ENCODE measurements at places on chromosomes 7 and 10. TPM values are rescaled to one million over a fixed set of nuclear protein-coding genes. Genes with fewer than 3 reads are reported as not detected.

- no peak for DNase-seq
Measured at GRCh38 chr10:67550838-67551402, 145.1 kb downstream of the CTNNA3 start.

Gene ZWINT
- total RNA-seq: 115 TPM

- no peak for DNase-seq
Measured at GRCh38 chr7:141674702-141675101, 27.3 kb downstream of the DENND11 start.

GRCh38 chr7:107890493-107890961, 456 bp upstream of the DLD start:
- DNase-seq: no peak

- DNase-seq: peak; percentile 64
Measured at GRCh38 chr7:264541-265191, 25.3 kb upstream of the FOXL3 start.

DNA sequence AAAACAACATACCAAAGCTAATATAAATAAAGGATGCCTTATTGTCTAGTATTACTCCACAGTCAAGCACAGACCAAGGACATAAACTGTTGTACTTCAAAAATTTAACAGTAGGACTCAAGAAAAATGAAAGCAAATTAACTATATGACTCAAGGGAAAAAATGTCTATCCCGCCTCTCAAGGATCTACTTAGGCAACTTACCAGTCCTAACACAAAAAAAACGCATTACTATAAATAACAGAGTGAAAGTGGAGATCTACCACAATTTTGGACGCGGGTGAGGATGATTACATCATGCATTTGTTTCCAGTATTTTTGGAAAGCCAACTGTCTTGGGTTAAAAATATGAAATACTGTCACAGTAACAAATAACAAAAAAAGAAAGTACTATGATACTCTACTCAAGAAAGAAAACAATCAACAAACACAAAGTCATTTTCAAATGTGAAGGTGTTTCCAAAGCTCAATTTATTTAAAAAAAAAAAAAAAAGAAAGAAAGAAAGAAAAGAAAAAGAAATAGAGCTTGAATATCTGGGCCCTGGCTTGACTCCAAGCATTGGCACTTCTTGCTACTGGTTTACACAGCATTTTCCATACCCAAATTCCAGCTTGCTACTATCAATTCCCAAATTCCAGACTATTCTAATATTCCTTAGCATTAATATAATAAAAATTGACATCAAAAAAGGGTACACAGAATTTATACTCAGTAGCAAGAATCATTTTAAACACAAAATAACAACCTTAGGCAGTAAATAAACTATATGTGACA, 99.4 kb downstream of the RSU1 start:
- DNase-seq: peak; percentile 60

DNA sequence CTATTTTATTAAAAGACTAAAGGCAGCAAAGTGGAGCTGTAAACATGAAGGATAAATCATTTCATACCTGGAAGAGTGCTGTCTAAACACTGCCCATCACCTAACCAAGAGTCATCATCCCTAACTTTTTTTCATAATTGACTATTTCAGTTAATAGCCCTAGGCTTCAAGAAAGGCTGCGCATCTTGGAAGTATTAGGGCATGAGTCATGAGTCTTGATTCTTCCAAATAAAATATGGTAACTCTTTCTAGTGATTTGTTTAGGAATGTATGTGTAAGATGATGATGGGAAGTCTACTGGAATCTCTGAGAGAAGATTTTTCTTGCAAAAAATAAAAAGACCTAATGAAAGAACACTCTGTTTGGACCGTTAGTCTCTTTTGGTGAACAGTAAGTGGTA, 207.7 kb upstream of the AHR start:
- DNase-seq: peak; percentile 95

All from RPMI7951 (cell line).